ENCODE measurements at places on chromosomes 6 and 20.

- peak; percentile 4 for DNase-seq
These were observed 611 bp downstream of the EPB41L2 start for GRCh38 chr6:131062241-131063027.

DNA sequence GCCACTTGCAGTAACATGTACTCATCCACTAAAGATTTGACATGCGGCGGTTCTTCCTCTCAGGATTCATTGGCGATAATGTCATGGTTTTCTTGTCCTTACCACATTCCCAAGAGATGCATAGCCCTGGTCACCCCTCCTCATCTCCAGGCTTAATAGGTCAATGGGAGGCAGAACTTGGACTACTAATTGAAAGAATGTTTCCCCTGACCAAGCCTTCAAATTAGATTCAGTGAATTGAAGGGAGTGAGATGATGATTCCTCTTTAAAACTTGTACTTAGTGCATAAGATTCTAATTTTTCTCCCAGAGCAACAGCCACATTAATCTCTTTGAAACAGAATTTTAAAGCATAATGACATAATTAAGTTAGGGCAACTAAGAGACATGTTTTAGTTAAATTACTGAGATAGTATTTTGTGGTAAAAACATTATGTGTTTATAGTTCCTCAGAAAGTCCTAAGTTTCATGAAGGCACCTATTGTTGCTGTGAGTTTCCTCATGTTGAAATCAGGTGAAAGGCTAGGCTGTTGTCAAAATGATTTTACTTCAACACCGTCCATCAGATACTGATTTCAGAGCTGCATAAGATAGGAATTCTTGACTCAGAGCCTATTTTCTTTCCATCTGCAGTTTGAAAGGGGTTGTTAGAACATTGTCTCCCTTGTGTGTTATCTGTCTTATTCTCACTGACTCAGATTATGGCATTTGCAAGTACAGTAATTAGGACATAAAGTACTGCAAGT lies 48.5 kb downstream of the STK4 start:
- DNase-seq, result no peak

DNA sequence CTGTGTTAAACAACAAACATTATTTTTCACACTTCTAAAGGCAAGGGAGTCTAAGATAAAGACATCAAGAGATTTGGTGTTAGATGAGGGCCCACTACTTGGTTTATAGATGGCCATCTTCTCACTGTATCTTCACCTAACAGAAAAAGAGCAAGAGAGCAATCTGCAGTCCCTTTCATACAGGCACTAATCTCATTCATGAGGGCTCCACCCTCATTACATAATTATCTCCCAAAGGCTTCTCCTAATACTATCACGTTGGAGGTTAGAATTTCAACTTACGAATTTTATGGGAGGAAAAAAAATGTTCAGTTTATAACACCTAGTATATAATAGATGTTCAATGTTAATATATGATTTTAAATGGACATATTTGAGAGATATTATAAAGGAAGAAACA lies 45.6 kb downstream of the HDAC2 start:
- no peak for DNase-seq

GRCh38 chr6:107668743-107669474 lies 155.2 kb downstream of the SCML4 start:
- DNase-seq, result no peak

GRCh38 chr20:32006841-32007786 lies 3.1 kb upstream of the CCM2L start:
- no peak for DNase-seq

- DNase-seq, result no peak
These were observed 446.7 kb downstream of the BMP2 start for GRCh38 chr20:7214081-7214740.

GRCh38 chr20:53855733-53856132 lies 214.7 kb downstream of the BCAS1 start:
- DNase-seq, result no peak

- DNase-seq, result no peak
These were observed 45.7 kb upstream of the TRAF3IP2 start for GRCh38 chr6:111651185-111652034.

DNA sequence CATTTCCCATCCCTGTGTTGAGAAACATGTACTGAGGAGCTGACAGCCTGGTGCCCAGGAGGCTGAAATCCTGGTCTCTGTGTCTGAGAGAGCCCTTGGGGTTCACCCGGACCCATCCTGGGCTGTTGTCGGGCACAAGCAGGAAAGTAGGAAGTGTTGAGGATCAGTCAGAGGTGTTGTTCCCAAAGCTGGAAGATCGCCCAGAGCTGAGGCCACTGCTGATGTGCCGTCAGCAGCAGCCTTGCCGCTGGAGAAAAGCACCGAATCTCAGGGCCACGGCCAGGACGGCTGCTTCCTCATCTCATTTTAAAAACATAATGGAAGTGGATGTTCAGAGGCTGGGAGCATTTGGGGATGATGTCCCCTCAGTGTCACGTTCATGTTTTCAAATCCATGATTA lies 218.5 kb downstream of the UST start:
- no peak for DNase-seq

DNA sequence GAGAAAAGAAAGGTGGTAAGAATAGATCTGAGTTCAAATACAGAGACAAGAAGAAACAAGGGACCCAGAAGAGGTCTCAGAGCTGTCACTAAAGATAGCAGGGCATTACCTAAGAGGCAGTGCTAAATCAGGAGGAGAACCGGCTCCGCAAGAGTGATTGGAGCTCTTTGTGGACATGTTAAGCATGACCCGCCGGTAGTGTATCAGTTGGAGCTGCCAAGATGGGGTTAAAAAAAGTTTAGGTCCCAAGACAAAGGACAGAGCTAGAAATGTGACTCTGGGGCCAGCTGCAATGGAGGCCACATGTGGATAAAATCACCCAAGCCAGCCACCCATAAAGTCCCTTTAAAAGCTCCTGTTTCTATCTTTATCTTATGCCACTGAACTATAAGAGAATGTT lies 93.4 kb downstream of the MBOAT1 start:
- DNase-seq, result no peak

GRCh38 chr6:167797011-167797471 lies 29.7 kb upstream of the AFDN start:
- no peak for DNase-seq

- DNase-seq, result no peak
These were observed 130.9 kb downstream of the CARMIL1 start for GRCh38 chr6:25410102-25410501.

DNA sequence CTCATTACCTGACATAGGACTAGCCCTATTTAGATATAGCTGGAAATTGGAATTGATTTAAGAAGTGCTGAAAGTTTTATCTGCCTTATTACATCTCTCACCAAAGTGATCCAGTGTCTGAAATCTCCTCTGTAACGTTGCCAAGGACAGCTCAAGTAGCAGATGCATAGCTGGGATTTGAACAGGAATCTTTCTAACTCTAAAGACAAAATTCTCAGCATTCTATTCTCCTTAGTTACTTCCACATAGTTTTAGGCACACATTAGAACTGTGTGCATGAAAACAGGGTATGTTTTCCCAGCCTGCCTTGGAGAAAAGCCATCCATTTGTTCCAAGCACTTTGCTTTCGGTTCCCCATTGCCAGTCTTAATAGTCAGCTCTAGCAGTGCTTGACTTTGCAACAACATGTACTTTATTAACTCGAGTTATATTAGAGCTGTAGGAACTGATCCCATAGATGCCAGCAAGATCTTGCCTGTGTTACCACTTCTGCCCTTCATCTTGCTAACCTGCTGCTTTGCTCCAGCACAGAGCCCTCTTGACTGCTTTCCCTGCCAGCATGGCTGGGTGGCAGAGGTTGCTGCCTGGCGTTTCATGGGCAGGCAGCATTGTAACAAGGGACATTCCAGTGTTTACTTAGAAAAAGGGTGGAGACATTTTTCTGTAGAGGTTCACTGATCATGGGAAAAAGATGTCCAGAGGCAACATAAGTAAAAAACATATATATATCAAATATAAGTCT lies 56.1 kb upstream of the STMND1 start:
- DNase-seq, result no peak

- DNase-seq, result no peak
These were observed 59.7 kb downstream of the PKIB start for GRCh38 chr6:122669868-122670267.

GRCh38 chr6:106490974-106491373 lies 130.5 kb downstream of the CRYBG1 start:
- DNase-seq, result no peak

GRCh38 chr20:33919653-33920052 lies 74.1 kb upstream of the RALY start:
- no peak for DNase-seq

DNA sequence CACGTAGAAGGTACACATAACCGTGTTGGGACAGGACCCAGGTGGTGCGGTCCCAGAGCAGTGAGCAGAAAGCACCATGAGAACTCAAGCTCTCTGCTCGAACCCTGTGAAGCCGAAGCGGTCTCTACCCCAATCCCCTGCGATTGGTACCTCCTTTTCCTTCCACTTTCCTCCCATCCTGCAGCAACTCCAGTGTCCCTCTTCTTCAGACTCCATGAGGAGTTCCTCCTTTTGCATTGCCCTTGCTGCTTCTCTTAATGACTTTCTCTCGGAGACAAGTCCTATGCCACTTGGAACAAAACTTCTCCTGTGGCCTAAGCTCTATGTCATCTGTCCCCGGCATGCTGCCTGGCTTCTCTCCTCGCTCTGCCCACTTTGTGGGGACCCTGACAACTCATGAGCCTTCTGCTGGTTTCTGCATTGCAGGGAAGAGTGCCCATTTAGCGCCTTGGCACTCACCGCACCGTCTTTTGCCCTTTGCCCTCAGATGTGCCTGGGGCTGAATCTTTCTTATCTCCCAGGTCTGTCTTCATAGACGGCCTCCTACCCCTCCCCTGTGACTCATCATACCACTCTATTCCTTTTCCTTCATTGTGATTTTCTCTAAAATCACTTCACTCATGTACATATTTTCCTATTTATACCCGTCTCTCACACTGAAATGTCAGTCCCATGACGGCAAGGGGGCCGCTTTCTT lies 9.2 kb upstream of the ZNF831 start:
- DNase-seq, result no peak

- peak; percentile 76 for DNase-seq
These were observed 8.5 kb upstream of the TUBB2A start for GRCh38 chr6:3165631-3166534.

DNA sequence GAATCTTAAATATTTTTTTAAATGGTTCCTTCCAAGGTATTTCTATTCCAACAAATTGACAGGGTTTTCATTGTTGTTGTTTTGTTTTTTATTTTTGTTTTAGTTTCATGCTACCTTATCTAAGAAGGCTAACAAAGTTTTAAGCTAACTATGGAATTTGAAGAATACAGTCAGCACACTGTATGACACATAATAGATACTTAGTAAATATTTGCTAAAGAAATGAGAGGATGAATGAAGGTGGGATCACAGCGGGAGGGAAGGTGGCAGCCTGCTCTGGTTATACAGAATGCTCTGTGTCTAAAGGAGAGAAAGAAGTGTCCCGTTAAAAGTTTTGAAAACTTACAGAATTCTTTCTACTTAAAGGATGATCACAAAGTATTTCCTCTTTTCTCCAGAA lies 43.7 kb upstream of the DST start:
- DNase-seq, result no peak

GRCh38 chr20:59749301-59749700 lies 145.0 kb downstream of the PHACTR3 start:
- DNase-seq, result no peak

GRCh38 chr6:119669221-119669620 lies 319.7 kb upstream of the MAN1A1 start:
- no peak for DNase-seq

GRCh38 chr20:60138256-60139220 lies 180.3 kb downstream of the CDH26 start:
- DNase-seq, result no peak

GRCh38 chr6:2636672-2637071 lies 114.0 kb downstream of the MYLK4 start:
- no peak for DNase-seq

GRCh38 chr6:167781066-167781767 lies 45.5 kb upstream of the AFDN start:
- DNase-seq, result peak; percentile 61

- no peak for DNase-seq
These were observed 277.2 kb downstream of the PRKN start for GRCh38 chr6:162450358-162450757.

GRCh38 chr6:22926790-22927354 lies 357.5 kb downstream of the HDGFL1 start:
- DNase-seq, result no peak

- DNase-seq, result no peak
These were observed 213.8 kb upstream of the AGPAT4 start for GRCh38 chr6:161487694-161488093.

- DNase-seq, result no peak
These were observed 117.9 kb downstream of the SGK1 start for GRCh38 chr6:134199848-134200606.

DNA sequence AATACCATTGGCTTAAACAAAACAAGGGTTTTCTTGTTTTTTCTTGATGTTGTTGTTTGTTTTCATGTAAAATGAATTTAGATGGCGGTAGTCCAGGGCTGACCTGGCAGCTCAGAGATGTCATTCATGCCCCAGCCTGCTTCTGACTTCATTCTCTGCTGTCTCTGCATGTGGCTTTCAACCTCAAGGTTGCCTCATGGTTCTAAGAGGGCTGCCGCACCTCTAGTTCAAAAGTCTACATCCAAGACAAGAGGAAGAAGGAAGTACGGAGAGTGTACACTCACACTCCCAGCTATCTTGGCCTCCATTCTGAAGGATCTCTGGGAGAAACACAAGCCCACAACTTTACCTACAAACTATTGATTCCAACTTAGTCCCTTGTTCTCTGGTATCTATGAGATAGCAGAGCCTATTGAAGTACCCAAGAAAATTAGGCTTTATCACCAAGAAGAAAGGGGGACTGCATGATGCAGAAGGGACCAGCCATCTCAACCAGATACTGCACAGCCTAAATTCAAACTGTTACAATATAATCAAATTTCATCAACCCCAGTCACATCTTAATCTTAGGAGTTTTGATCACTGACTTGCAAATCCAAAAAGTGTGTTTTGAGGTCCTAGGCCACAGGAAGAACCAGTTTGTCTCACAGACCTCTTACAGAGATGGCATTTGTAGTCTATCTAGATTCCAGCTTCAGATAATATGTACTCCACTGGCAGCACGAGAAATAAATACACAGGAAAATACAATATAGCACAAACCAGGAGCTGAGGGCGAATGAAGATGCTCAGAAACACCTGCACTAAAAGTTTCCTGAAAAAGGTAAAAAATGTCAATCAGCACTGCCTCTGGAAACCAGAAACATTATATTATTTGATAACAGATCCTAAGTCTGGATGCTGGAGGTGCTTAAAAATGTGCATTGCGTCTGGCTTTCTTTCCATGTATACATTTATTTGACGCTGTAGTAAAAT lies 866 bp upstream of the BTN3A3 start:
- no peak for DNase-seq

GRCh38 chr20:39533858-39534257 lies 571.7 kb downstream of the DHX35 start:
- no peak for DNase-seq

GRCh38 chr6:5087389-5087788 lies 2.2 kb downstream of the PPP1R3G start:
- DNase-seq, result no peak

Measured in SW480 (cell line).